NCI-H1694 (cell line): ENCODE measurements at places on chromosomes 4 and X.

DNA sequence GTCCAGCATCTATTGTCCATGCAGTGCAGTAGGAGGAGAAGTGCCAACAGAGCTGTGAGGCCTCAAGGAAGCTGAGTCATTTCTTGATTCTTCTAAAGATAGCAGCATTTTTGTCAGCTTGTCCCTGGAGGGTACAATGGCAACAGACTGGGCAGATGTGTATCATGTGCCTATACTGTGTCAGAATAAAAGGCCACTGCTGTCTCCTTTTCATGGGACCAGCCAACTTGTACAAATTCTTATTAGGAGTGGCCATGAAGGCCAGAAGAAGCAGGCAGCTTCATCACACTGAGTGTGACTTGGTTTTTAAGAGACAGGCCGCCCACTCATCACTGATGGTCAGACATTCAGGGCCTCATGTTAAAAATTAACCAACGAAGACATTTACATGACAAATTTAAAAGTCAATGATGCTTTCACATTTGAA, 185.0 kb upstream of the FAM241A start:
- no peak for DNase-seq

GRCh38 chrX:10111364-10112148, 45.2 kb upstream of the CLCN4 start:
- DNase-seq = no peak

GRCh38 chr4:56158483-56158882, 209.7 kb downstream of the CEP135 start:
- DNase-seq = no peak

DNA sequence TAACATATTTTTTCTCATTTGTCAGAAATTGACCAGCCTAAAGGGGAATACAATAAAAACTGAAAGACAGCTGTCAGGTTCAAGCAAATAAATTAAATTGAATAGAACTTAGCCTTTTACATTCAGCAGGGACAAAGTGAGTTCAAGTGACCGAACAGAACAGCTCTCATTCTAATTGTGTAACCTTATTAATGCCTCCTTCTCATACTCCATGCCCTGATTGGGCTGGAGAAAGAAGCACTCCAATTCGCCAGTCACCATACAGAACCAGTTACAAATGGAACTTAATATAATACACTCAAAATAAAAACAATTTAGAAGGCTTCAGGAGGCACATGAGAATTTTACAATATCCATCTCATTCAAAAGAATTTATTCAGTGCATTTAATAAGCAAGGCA, 8.0 kb downstream of the PPP3CA start:
- DNase-seq = no peak

DNA sequence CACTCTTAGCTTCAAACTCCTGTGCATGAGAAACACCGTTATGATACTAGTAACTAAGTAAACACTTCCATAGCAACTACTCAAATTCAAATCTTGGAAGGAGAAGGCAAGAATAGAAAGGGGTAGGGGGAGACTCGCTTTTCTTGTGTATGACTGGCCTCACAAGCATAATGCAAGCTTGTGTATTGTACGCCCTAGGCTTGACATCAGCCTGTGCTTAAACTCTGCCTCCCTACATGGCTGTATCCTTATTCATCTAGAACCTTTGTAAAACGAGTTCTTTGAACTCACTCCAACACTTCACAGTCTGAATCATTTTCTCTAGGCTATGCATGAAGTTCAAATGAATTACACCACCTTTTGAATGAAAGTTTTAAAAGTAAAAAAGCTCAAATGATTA, 1071.2 kb upstream of the ADGRL3 start:
- DNase-seq = no peak

- DNase-seq = no peak
These were observed 22.4 kb downstream of the RS1 start for GRCh38 chrX:18649498-18649951.

DNA sequence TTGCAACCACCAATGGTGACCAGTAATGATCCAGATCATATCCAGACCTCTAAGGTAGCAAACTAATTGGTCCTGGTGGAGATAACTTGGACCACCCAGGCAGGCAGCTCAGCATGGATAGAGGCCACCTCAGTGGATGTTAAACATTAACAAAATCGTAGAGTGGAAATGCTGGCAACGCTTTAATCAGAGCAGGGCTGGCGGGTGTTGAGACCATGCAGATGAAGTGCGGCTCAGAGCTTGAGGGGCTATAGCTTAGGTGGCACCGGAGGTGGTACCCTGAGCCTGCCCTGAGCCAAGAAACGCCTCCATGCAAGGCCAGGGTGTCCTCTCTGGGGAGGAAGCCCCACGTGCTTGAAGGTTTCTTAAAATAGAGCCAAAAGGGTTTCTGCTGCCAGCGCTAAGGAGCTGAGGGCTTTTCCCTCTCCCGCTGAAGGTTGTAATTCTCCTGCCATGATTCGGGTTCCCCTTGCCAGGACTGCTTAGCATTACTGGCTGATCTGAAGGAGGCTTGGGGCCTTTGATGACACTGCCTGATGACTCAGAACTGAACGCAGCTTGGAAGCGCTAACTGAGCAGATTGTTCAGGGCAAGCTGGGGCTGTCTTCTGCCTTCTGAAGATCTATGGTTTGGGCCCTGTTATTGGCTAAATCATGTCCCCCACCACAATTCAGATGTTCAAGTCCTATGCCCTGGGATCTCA, 177.8 kb upstream of the ATP6AP2 start:
- no peak for DNase-seq

DNA sequence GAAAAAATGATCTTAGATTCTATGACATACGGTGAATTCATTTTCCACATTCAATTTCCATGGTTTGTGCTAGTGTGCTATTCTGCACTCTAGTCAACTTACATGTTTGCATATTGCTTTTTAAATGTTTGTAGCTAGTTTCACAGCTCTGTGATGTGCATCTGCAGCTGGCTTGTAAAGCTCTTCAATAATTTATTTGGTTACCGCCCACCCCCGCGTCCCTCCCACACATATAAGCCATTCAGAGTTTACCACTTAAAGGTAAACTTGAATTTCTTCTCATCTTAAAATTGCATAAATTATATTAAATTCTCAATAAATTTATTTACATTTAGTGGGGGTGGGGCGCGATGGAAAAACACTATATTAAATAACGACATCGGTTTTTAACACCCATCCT, 291 bp upstream of the NBDY start:
- DNase-seq = no peak

DNA sequence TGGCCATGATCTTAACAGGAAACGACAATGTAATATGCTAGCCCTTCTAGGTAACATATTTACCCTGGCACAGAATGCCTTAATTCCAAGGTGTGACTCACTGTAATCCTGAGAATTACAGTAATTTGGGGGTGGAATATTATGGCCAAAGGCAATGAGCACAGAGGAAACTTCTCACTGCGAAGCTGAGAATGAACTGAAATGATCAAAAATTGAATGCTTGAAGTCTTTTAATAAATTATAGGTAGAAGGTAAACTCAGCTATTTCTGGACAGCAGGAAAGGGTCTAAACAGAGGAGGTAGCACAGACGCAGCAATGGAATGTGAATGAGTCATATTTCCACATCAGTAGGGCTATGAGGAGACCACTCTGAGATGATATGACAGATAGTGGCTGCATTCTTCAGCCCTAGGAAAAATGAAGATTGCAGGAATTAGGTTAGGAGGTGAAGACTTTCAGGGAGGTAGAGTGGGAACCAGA, 312.6 kb downstream of the PACRGL start:
- DNase-seq = no peak

- DNase-seq = no peak
These were observed 216.6 kb downstream of the PDGFC start for GRCh38 chr4:156754832-156755570.

DNA sequence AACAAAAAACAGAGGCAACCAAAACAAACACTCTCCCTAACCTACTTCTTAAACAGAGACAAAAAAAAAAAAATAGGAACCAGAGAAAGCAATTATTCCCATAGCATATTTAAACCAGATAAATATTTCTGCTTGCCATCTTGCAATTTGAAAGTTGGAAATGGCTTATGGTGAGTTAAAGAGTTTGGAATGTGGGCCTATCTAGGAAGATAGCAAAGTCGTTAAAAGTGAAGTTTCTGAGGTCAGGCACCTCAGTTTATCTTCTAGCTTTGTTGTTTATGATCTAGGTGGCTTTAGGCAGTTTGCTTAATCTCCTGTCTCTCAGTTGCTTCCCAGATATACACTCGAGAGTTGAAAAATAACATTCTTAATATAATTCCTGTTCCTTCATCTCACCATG, 284.2 kb downstream of the KCNIP4 start:
- DNase-seq = no peak

DNA sequence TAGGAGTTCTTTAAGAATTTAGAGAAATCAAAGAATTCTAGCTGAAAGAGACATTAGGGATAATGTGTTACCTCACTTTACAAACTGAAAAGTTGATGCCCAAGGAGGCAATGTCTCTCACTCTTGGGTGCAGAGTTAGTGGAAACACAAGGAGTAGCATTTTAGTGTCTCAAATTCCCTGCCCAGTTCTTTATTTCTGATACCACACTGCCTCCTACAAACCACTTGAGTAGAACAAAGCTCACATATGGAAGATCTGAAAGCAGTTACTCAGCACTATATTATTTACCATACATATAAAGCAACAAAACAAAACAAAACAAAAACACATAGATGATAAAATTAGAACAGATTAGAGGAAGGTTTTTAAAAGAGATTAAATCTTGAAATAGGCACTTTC, 124.2 kb downstream of the REELD1 start:
- no peak for DNase-seq

GRCh38 chrX:86002076-86002896, 45.1 kb downstream of the CHM start:
- no peak for DNase-seq

- no peak for DNase-seq
These were observed 60.4 kb downstream of the PCDH18 start for GRCh38 chr4:137471895-137472294.

GRCh38 chr4:23114538-23114937, 421.8 kb downstream of the GBA3 start:
- no peak for DNase-seq

DNA sequence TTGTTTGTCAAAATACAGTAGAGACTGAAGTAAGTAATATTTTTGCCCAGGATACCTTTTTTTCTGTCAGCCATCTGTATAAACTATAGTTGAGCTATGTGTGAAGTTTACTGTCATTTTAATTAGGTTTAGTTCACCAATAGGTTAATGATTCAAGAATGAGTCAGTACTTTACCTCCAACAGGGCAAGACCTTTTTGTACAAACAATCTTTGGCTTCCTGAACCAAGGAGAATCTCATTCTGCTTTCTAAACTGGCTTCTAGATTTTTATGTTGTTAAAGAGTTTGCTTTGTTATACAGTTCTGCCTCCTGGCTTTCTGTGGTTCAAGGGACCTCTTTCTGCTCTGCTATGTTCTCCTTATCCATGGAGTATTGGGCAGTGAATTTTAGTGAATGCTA, 412.0 kb upstream of the NR3C2 start:
- no peak for DNase-seq

DNA sequence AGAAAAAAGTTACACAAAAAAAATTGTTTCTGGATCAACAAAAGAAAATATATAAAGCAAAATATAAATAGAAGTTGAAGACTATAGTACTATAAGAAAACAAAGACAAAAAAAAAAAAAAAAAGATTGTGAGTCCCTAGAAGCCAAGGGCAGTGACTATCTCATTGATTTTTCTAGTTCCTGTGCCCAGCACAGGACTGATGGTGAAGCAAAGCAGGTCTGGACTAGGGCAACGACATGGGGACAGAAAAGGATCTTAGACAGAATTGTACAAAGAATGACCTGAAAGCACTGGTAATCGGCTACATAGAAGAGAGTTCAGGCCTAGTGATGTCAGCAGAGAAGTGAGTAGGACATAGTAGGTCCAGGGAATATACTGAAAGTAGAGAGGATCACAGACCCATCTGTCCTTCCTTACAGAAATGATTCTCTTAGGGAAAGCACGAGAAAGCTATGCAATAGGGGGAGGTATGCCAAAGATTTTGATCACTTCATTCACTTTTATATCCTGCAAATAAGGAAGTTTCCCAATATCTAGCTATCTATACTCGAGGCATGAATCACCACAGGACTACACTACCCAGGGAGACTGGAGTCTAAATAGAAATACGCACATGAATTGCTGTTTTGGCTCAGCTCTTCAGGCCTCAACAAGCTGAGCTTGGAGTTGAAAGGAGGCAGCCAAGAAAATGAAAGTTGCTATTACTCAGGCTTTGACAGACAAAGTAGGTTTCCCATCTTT, 230.9 kb upstream of the GPC4 start:
- DNase-seq = no peak

DNA sequence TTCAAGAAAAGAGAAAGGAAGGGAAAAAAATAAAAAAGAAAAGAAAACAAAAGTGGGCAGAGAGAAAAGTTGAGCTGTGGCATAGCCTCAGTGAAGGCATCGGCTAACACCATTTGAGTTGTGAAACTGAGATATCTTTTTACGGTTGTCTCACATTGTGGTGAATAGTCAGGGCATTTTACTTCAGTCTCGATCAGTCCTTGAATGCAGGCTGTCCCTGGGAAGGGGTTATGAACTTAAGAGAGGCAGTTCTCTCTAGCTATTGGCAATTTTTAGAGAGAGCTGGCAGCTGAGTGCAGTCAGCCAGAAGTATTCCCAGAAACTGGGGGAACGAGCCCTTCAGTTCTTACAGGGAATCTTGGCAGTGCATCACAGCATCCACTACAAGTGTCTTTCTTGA, 93.5 kb upstream of the SLC6A14 start:
- no peak for DNase-seq

GRCh38 chr4:142840516-142841123, 5.5 kb downstream of the INPP4B start:
- peak; percentile 0 for DNase-seq

DNA sequence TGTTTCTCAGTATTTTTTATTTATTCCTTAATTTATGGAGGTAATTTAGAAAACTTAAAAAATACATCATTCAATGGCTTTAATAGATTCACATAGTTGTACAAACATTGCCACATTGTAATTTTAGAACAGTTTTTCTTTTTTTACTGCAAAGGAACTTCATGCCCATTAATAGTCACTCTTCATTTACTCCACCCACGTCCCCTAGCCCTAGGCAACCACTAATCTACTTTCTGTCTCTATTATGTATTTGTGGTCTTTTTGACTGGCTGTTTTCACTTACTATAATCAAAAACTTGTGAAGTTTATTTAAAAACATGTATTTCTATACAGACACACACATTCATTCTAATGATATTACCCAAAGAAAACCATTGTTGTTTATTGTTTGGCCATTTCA, 664.8 kb downstream of the GRID2 start:
- DNase-seq = no peak

DNA sequence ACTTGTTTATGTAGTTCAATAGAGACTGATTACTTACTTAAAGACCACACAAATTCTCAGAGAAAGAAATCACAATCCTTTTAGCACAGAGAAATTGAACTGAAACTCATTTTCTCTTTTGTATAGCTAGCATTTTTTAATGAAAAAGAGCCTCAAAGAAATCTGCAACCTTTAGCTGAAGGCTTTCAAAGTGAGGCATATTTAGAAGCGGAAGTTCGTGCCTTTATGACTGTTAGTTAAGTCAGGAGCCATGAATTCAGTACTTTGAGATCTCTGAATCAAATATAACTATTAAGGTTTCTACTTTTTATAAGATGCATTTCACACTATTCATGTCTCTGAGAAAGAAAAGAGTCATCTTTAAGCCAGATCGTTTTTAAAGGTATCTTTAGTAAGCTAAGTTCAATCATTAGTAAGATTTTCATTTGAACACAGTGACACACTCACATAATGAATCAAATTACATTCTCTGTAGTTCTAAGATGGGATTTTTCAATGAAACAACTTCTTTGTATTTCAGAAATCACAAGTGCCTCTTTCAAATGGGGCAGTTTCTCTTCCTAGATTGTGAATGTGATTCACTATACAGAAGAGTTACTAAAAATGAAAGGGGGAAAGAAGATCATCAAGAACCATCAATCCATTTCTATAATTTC, 61.4 kb downstream of the SMARCA1 start:
- no peak for DNase-seq
